ENCODE measurements at places on chromosomes 5 and 9.
A peak's percentile ranks its signal among the peaks of the same experiment; 100 is the strongest.

DNA sequence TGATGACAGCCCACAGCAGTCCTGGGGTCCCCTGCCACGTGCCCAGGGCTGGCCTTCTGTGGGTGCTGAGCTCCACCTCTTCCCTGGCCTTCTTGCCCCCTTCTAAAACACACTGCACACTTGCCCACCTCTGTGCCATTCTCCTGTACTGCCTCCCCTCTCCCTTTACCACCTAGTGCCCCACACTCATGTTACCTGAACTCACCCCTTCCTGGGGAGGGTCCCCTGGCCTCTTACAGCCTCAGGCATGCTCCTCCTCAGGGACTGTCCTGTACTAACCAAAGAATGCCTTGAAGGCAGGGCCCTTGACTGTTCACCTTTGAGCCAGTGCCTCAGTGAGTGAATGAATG lies 60.3 kb downstream of the FGF18 start:
- no peak for DNase-seq

DNA sequence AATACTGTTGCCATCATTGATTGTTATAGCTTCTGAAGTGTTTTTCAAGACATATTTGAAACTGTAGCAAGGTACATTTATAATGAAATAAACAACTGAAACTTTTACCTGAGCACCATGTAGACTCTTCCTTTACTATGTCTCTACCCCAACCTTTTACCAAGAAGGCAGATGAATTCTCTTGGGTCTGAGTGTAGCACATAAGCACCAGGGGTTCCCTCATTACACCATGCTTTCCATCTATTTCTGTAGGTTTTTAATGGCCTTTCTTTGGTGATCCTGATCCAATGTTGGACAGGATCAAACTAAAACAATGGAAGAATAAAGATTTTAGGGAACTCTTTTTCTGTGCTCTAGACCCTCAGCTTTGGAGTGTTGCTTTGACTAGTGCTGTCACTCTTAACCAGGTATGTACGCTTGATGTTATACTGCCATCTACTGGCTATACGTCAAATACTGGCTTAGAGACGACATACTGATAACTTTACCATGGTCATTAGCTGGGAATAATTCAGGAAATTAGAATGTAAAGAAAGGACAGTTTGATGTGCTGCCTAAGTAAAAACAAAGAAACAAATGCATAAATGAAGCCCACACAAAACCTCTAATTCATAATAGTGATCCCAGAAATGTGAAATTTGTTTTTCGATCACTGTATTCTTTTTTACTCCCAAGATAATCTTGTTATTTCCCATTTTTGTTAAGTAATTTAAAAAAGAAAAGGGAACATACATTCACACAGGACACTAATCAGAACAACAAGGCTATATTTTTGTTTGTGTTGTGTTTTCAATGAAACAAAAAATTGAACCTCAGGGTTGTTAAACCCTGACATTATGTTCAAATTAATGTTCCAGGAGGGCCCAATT lies 30.7 kb downstream of the IFNW1 start:
- DNase-seq = no peak

- DNase-seq = no peak
These were observed 16.2 kb downstream of the RALGDS start for GRCh38 chr9:133104718-133105460.

DNA sequence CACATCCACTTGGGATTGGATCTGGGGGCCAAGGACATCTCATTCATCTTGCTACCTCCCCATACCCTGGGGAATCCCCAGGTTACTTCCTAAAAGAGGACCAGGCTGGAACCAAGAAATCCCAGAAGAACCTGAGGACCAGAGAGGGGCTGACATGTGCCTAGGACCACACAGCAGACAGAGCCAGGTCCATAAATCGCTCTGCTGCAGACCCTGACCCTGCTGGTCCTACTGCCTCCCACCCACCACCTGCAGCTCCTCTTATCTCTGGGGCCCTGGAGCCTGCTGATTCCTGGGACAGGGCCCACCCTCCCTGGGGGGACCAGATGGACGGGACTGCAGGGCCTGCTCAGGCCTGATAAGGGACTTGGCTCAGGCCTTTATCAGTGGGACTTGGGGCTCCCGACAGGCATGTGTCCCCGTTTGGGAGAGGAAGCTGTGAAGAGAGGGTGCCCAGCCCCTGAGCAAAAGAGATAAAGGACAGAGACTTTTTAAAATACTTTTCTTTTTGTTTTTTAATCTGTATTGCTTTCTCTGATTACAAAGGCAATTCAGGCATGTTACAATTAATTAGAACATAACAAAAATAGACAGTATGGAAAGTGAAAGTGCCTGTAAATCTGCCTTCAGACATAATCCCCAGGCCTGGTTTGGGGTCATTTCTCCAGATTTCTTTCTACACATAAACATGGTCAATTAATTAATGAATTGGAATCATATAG lies 101.3 kb upstream of the LARP1 start:
- no peak for DNase-seq

- DNase-seq = no peak
These were observed 86.6 kb downstream of the GABRA1 start for GRCh38 chr5:161934486-161934885.

DNA sequence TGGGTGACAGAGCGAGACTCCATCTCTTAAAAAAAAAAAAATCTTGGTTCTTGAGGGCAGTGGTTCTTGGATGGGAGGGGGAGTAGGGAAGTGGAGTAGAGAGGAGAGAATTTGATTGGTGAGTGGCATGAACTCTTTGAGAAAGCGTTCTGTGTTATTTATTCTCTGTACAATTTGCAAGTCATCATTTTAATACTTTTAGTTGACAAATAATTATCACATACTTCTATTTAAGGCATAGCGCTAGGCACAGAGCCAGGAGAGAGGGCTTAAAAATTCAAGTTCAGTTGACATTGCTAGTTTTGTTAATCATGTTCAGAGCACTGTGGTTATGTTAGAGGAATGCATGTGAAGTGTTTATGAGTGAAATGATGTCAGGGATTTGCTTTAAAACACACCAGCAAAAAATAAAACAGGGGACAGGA lies 24.6 kb downstream of the HSDL2 start:
- no peak for DNase-seq

GRCh38 chr5:176608142-176608705 lies 1.7 kb downstream of the GPRIN1 start:
- no peak for DNase-seq

DNA sequence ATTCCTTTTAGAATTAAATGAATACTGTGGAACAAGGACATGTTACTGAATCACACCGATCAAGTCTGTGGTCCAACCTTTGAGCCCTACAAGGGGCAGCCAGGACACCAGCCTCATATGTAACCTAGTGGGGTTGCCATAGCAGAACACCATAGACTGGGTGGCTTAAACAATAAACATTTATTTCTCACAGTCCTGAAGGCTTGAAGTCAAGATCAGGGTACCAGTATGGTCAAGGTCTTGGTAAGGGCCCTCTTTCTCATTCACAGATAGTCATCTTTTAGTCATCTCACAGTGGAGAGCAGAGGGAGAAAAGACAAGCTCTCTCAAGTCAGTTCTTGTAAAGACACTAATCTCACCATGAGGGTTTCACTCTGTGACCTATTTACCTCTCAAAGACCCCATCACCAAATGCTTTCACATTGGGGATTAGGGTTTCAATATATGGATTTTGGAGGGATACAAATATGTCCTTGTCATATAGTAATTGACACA lies 422.5 kb downstream of the GADD45G start:
- DNase-seq = no peak

- DNase-seq = peak; percentile 78
These were observed at the start of gene SURF6 for GRCh38 chr9:133335924-133336811. SURF6 (minus strand) TSS chr9:133336188; CDS start chr9:133336132, 56 bp downstream.

GRCh38 chr5:105803431-105803830 lies 1867.3 kb downstream of the EFNA5 start:
- no peak for DNase-seq

- no peak for DNase-seq
These were observed 493.3 kb downstream of the NTRK2 start for GRCh38 chr9:85162822-85163221.

Measured in cortex of kidney (tissue), 1 donor.